ENCODE measurements at places on chromosomes 5 and 9. TPM values are rescaled to one million over a fixed set of nuclear protein-coding genes. Genes with fewer than 3 reads are reported as not detected.

DNA sequence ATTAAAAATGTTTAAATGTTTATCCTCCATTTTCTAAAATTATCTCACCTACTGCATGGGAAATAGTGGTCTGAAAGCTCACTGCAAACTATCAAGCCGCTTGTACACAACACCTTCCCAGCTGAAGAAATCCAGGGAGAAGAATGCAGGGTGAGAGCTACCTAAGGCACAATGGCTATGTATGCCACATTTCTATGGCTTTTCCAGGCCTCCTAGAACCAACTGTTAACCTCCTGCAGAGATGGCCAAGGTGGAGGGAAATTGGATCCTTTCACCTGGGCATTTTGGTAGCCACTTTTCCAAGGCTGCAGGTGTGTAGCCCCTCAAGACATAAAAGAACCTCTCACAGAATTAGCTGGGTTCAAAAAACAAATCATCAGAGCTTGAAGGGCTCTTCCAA, 286.4 kb downstream of the EBF1 start:
- no peak for ATAC-seq

DNA sequence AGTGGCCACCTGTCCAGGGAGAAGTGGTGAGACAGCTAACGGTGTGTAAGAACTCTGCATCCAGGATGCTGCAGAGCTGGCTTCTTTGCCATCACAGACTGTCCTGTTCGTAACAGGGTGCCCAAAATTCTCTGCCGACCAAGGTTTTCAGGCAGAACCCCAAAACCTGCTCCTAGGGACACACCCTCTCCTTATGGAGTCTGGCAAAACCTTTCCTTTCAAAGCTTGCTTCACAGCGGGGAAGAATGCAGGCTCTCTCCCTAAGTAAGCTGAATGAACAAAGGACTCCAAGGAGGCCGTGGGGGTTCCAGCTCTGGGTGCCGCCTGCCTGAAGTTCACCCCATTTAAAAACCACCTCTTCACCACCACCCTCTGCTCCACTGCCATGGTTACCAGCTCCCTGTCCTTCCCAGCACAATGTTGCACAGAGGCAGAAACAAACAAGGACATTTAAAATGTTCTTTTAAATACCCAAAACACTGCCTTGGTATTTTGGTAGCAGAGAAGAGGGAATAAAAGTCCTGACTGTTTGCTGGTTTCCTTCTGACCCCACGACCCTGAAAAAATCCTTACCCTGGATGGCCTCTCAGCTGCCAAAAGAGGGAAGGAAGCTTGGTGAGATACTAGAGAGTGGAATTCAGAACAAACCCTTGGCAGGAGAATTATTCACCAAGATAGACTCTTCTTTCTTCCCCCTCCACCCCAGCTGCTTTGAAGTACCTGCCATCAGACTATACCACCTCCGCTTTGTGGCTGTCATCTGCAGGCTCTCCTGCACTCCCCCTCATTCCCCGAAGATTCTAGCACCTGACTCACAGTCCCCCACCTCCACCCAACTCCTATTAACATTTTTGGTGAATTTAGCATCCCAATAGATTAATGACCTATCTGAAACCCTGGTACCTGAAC, 7.1 kb upstream of the KLF9 start:
- ATAC-seq, result no peak

- ATAC-seq, result no peak
These were observed 104.7 kb downstream of the DROSHA start for GRCh38 chr5:31427013-31427723.

DNA sequence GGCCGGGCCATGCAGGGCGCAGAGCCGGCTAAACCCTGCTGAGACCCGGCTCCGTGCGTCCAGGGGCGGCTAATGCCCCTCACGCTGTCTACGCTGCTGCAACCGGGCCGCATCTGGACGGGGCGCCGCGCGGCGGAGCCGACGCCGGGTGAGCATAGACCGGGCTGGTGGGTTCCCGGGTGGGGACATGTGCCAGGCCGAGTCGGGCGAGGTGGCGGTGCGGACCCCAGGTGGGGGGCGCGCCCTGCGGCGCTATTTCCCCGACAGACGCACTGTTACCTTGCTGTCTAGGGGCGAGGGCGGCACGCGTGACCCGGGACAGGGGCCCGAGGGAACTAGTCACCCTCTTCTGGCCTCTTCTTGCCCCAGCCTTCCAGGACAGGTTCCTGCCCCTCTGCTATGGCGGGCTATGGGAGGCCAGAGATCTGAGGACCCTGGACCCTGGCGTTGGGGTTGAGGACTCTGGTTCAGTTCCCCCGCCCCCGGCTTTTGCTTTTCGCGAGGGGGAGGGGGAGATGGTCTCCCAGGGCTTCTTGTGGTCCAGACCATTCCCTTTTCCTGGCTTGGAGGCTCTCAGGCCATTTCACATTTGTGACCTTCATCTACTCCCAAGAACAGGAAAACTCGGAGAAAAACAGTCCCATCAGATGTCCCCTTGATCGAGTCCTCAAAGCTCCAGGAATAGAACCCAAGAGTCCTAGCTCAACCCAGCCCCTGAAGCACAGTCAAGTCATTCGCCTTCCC, 536 bp downstream of the SLC27A4 start:
- ATAC-seq, result no peak

VLDLR gene
- 18.2 TPM for total RNA-seq

SPAAR gene
- total RNA-seq, result not detected

Measured in motor neuron (in vitro differentiated cells).